ENCODE measurements at places on chromosomes 7 and 10.
A peak's percentile ranks its signal among the peaks of the same experiment; 100 is the strongest.

DNA sequence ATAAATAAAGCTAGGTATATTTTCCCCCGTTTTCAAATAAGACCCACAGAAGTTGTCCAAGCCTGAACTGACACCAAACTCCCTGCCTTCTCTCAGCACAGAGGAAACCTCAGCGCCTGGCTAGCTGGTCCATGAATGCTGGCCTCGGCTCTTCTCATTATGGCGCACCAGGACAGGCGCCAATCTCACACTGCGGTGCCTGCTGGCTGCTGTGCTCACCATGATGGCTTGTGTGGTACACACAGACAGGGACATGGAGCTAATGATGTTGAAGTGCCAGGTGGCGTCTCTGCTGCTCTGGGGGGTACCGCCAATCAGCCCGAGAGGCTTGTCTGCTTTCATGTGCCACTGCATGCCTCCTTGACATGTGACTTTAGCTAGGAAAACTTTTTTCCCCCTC lies 43.2 kb upstream of the USP6NL start:
- DNase-seq: no peak

DNA sequence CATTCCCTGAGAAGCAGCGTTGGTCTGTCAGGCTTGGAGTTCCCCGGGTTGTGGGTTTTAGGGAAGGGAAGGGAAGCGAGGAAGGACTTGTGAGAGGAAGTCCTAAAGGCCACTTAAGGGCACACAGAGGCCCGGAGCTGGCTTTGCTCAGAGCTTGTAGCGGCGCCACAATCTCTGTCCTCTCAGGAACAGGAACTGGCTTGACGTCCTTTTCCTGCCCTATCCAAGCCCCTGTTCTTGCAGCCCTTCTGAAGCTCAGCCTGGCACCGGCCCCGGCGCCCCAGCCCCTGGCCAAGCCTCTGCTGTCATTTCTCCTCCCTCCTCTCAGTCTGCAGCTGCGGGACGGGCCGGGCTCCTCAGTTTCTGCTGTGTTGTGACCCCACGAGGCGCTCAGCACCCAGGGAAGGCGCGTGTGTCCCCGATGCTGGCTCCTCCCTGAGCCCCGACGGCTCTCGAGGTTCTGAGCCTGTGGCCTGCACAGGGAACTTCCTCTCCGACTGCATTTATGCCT lies at the start of gene GIMAP8:
TSS of gene GIMAP8 (plus strand) at position 140 of the 511 bp plus-strand sequence. CDS start 16,069 bp downstream, outside the sequence.
- DNase-seq: peak; percentile 50

GRCh38 chr10:48522011-48522765 lies 82.7 kb downstream of the ARHGAP22 start:
- DNase-seq: no peak

DNA sequence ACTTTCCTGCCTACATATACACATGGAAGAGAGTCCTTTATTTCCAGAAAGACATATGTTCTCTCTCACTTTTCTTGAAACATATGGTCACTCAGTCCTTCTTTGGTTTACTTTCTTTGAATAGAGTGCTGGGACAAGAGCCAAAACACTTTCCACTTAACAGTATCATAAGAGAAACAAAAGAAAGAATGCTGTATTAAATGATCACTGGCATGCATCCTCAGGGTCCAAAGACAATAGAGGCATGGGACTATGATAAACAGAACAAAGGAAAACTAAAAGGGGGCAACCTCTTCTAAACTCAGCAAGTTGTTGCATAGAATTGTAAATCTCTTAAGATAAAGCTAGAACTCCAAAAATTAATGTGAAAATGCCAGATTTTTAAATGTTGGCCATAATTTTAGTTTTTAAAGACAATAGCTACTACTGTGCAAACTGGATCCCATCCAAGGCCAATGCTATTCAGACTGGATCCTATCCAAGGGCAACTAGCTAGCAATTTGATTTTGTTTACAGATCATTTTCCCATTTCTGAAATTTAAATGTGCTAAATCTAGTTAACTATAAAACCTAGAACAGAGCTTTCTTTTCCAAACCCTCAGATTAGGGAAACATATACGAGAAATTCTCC lies 687.5 kb downstream of the SORCS3 start:
- DNase-seq: no peak

DNA sequence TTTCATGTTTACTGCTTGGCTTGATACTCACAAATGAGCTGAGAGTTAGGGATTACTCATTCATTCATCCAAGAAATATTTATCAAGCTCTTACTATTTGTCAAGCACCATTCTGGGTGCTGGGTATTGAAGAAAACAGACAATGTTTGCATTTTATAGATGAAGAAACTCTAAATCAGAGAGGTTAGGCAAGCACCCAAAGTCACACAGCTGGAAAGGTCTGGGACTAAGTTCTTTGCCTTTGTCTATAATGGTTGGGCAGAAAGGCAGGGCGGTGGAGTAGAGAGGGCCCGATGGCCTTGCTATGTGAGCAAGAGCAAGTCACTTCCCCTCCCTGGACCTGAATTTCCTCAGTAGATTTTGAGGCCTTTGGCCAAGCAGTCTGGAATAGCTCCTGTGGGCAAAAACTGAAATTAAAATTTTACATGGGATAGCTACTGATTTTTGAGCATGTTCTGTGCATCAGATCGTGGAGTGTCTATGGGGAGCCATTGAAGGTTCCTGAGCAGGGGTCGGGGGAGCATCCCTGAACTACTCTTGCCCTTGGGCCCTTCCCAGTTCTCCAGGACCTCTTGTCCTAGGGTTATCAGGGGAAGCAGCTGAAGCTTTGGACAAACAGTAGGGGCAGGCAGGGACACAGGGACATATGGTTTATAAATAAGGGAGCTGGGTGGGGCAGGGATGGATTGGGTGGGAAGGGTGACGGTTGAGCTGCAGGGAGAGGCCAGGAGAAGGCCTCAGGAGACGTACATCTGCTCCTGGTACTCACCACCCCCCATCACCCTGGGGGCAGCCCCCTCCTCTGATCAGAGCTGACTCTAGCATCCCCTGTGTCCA lies 23.3 kb downstream of the AQP1 start:
- no peak for DNase-seq

GRCh38 chr7:105691082-105691679 lies 109.9 kb upstream of the EFCAB10 start:
- peak; percentile 28 for DNase-seq

DNA sequence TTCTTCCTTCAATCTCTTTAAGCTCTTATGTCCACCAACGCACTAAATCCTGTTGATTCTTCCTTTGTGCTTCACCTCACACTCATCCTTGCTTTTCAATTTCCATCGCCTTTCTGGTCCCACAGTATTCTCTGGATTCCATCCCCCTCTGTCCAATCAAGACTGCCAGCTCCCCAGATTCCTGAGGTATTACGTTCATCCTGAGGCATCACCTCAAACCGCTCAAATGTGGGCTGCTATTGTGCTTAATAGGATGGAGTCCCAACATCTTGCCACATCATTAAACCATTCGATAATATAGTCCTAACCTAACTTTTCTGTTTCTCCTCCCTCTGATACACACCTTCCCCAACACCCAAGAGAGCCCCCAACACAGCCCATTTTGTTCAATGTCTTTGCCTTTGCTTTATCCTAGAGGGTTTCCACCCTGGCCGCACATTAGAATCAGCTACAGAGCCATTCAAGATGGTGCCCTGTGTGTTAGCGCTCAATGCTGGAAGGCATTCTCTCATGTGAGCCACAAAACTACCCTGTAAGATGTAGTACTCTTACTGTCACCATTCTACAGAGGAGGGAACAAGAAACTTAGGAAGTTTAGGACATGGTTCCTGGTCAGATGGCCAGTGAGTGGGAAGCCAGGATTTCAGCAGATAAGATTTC lies 79.5 kb upstream of the LEP start:
- DNase-seq: no peak

GRCh38 chr10:12993595-12993994 lies 7.9 kb downstream of the CCDC3 start:
- DNase-seq: no peak

GRCh38 chr7:99731638-99732374 lies 3.2 kb downstream of the CYP3A7 start:
- no peak for DNase-seq

- DNase-seq: no peak
Measured at GRCh38 chr10:2556883-2557282, 510.5 kb upstream of the PFKP start.

- DNase-seq: no peak
Measured at GRCh38 chr10:111739125-111739873, 444.3 kb downstream of the GPAM start.

DNA sequence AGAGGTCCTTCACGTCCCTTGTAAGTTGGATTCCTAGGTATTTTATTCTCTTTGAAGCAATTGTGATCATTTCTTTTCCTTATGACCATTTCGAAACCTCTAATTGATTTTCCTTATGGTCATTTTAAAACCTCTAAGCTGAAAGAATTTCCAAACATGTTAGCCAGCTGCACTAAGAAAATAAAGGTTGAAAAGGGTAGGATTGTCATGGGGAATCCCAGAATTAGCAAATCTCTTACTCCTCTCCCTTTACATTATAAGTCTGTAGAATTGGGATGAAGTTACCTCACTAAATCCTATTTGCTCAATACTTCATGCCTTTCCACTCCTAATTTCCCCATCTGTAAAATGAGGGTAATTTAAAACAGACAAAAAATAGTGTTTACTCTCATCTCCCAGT lies 79.5 kb downstream of the FAM185A start:
- DNase-seq: no peak

DNA sequence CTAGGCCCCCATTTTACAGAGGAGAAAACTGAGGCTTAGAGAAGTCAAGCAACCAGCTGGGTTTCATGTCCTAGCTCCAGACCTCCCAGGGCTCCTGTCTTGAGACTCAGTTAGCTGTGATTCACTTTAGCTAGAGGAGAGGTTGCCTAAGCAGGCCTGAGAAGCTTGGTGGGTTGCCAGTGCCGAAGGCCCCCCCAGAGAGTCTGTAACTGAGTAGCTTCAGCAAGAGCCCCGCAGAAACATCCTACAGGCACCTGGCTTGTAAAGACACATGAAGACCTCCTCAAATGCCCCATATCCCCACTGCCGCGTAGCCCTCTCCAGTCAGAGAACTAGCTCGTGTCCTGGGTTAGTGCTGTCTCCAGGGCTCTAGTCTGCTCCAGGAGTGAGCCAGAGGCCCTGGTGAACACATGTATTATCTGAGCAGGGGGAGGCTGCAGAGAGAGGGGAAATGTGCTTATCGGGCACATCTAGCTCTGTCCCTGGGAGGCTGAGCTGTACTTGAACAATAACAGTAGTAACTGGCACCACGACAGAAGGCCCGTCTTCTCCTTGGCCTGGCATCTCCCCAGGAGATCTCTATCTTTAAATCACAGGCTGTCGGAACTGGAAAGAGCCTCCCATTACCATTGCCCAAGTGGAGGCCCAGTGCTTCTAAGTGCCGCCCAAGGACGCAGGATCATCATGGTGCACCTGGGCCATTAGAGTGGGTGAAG lies 28.9 kb downstream of the UNC5B start:
- DNase-seq: no peak

GRCh38 chr10:42578019-42578418 lies 60.4 kb downstream of the ZNF33B start:
- no peak for DNase-seq

All from stimulated activated CD4-positive, alpha-beta T cell treated with anti-CD3 and anti-CD28 coated beads, Interleukin-2, amount 100 ng/mL, for 48 hours (primary cell).